ENCODE measurements at places on chromosomes 7 and 10.

DNA sequence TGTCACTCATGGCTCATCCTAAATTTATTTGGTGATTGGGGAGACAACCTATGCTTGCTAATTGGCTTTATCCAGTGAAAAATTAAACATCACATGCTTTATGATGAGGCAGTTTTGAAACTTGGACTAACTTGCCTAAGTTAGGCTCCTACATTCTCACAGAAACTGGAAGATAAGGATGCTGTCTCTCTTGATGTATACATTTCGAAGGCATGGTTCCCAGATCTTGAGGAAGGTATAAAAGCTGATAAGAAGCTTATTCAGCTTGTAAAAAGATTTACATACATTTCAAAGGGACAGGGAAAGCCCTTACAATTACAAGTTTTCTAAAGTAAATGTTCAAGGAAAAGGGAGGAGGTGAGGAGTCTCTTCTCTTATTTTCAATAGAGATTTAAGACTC, 561.7 kb downstream of the IPMK start:
- no peak for DNase-seq

- DNase-seq, result no peak
Observed at GRCh38 chr10:121285406-121286196, 312.6 kb downstream of the FGFR2 start.

GRCh38 chr10:111551001-111551400, 474.2 kb downstream of the ADRA2A start:
- DNase-seq, result no peak

- DNase-seq, result no peak
Observed at GRCh38 chr7:107995184-107996071, 7.5 kb downstream of the LAMB1 start.

- DNase-seq, result no peak
Observed at GRCh38 chr10:19498393-19499290, 317.6 kb upstream of the PLXDC2 start.

DNA sequence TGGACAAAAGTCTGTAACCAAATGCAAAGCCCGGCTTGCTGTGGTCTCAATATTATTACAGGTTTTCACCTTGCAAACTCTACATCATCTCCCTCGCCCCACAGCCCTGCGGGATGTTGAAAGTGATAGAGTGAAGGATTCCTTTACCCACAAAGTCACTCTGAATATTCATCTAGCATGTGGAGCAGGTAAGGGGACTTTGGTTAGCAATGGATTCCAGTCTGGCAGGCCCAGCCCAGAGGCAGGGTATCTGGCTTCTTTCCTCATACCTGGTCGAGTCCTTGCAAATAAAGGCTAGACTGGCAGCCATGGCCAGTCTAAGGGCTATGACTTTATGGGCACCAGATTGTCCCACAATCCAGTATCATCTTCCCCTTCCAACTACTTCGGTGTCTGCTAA, 3.2 kb downstream of the TAS2R40 start:
- DNase-seq, result no peak

- no peak for DNase-seq
Observed at GRCh38 chr10:75773231-75773780, 341.9 kb downstream of the LRMDA start.

DNA sequence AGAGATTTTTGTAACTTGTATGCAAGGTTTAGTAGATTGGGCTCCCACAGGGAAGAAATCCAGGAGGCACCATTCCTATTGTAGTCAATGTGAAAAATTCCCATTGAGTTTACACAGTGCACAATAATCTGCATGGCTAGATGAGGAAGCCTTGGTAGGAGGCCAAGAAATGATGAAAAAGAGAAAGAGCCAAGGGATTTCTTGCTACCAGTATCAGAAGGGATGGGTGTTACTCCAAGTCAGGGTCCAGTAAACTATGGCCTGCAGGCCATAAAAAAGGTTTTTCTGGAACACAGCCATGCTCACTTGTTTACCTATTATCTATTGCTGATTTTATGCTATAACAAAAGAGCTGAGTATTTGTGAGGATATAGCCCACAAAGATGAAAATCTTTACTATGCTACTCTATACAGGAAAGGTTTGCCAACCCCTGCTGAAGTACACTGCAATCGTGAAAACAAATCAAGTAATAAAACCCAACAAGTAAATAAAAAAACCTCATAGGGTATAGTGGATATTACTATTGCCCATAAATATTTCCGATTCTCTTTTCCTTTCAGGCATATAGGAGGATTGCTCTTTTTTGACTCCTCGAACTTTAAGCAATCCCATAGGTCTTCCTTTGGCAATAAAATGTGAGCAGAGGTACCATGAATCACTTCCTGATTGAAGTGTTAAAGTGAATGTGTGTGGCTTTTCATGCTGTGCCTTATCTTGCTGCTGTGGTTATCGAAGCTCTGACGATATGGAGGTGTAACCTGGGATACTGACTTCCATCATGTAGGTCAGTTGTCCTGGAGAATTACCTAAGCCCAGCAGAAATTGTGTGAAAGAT, 256.3 kb upstream of the MAGI2 start:
- no peak for DNase-seq

GRCh38 chr7:90617442-90617841, 21.3 kb downstream of the CDK14 start:
- no peak for DNase-seq

- no peak for DNase-seq
Observed at GRCh38 chr7:80027611-80028173, 106.9 kb upstream of the GNAI1 start.

GRCh38 chr10:107653832-107654287, 489.4 kb upstream of the SORCS1 start:
- DNase-seq, result peak; percentile 1

GRCh38 chr10:8305876-8306652, 251.6 kb downstream of the GATA3 start:
- peak; percentile 8 for DNase-seq

- no peak for DNase-seq
Observed at GRCh38 chr10:70889291-70889690, 926 bp upstream of the PCBD1 start.

GRCh38 chr7:120521761-120522737, 249.1 kb downstream of the KCND2 start:
- DNase-seq, result no peak

DNA sequence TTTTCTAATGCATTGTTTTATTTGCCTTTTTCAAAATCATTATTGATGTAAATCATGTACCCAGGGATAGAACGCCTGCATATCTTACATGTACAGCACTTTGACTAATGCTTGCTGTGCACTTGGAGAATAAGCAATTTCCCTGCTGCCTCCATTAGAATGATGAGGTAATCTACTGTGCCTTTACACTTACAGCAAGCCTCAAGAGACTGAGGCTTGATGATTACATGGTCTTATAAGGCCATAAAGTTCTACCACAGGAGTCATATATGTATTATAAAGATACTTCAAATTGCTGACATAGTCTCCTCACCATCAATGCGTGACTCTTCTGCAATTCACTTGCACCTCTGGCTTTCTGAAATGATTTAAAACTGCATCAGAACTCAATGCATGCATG, 328.6 kb upstream of the HGF start:
- no peak for DNase-seq

DNA sequence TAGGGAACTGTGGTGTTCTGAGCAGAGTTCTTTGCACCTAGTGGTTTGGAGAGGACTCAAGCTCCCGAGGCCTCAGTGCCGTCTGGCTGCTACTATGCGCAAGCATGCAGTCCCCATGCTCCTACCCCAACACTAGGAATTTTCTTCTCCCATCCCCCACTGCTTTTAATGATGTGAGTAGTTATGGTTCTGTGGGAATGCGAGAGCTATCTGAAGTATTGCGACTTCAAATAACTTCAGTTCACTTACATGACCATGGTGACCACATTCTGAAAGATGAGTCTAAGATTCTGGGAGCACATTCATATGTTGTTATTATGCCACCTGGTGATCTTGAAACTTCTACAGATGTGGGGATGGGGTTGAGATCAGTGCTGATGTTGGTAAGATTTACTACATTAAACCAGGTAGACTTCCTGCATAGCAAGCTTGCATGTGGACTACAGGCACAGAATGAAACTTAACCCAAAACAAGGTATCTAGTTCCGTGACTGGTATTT, 24.6 kb downstream of the HTR5A start:
- no peak for DNase-seq

- DNase-seq, result no peak
Observed at GRCh38 chr7:101018271-101019167, 1.4 kb upstream of the MUC17 start.

GRCh38 chr7:26497801-26498596, 206.3 kb downstream of the SNX10 start:
- no peak for DNase-seq

GRCh38 chr10:126930883-126931503, 25.8 kb downstream of the DOCK1 start:
- no peak for DNase-seq

DNA sequence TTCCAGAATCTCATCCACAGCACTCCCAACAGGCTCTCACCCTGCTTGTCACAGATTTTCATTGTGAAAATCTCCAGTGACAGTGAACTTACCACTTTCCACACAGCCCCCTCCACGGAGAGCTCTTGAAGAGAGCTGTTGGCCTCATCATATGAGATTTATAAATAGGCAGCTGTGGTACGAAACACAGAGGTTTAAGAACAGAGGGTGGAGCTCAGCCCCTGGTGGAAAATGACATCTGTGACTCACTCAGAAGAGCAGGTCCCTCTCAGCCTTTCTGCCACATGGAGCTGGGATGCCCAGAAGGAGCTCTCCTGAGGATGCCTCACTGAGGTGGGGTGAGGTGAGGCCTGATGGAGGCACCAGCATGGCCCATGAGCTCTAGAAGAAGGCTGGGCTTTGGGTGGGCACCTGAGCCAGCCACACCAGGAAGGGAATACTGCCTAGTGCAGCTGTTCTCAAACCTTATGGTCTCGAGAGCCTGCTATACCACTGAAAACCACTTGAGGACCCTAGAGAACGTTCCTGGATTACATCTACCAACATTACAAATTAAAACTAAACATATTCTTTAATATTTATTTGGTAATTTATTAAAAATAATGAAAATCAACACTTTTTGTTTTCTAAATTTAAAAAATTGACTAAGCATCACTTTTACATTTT, 25.8 kb upstream of the EEPD1 start:
- no peak for DNase-seq

DNA sequence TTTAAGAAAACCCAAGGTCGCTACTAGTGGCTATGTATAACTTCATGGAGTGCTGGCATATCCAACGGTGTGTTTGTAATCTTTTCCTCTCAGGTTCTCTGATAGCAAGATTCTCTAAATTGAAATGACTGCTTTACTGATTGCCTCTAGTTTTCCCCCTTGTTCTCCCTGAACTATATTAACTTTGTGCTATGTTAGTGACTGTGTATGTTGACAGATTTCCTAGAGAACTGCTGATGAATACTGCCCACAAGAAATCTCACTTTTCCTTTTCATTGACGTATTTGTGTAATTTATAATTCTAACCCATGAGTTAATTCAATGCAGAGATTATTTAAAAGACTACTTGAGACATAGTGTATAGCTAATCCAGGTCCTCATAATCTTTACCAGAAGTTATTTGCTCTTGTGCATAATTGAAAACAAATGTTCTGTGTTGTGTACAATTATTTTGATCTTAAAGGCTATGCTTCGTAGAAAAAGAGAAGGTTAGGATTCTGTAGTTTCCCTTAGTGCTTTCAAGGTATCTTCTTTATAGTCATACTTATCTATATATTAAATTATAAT, 70.6 kb upstream of the GLCCI1 start:
- no peak for DNase-seq

- no peak for DNase-seq
Observed at GRCh38 chr7:33632840-33633525, 272.4 kb upstream of the BMPER start.

Data from AG09309 (cell line).